ENCODE measurements at places on chromosomes 4 and X. TPM values are rescaled to one million over a fixed set of nuclear protein-coding genes. Genes with fewer than 3 reads are reported as not detected.

The PHKA2 gene
- 31.6 TPM for polyA plus RNA-seq

DNA sequence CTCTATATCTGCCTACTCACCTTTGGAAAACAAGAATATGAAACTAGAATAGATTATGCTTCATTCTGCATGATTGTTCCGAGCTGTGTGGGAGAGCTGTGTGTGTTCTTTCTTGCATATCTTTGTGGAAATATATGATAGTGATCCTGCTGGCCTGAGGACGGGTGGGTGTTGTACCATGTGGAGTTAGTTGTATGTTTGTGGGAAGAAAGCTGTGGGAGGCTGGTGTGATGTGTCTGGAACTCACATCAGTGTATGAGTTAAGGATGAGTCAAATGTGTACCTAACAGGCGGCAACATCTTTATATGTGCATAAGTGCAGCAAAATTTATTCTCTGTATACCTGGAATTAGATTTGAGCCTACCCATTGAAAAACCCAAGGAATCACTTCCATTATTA, 208.1 kb upstream of the ADGRL3 start:
- no peaks in the 10 kb centered on the region for H3K4me1 ChIP-seq
- no peaks in the 10 kb centered on the region for H3K27me3 ChIP-seq
- H3K4me3 ChIP-seq, result no peak overlapping the region
- H3K36me3 ChIP-seq, result no peaks in the 10 kb centered on the region

DNA sequence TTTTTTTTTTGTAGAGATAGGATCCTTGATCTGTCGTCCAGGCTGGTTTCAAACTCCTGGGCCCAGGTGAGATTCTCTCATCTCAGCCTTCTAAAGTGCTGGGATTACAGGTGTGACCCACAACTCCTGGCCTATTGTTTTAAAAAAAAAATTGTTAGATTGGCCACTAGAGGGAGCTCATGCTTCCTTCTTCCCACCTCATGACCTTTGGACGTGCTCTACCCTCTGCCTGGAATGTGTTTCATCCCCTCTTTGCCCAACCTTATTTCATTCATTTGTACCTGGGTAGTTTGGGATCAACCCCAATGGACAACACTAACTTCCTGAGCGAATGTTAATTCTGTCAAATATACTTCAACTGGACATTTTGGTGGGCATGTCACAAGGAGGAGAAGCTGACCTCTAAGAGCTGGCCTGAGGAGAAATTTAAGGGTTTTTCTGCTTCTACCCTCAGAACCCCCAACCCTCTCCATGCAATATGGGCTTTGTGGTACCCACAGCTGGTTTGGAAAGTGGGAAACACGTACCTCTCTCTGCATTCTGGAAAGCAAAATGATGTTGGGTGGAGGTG, 6.4 kb downstream of the PPEF2 start:
- peak; percentile 65 for DNase-seq
- no peak overlapping the region for H3K27ac ChIP-seq
- no peaks in the 10 kb centered on the region for H3K36me3 ChIP-seq
- no peak overlapping the region for H3K4me3 ChIP-seq
- peaks cover 15% of the 10 kb centered on the region for H3K27me3 ChIP-seq

GRCh38 chr4:16667464-16667863, 231.0 kb downstream of the LDB2 start:
- H3K4me3 ChIP-seq, result no peak overlapping the region
- no peaks in the 10 kb centered on the region for H3K36me3 ChIP-seq
- H3K4me1 ChIP-seq, result no peaks in the 10 kb centered on the region
- H3K27me3 ChIP-seq, result no peaks in the 10 kb centered on the region
- H3K27ac ChIP-seq, result no peak overlapping the region
- DNase-seq, result no peak

The IQSEC2 gene
- 29.4 TPM for polyA plus RNA-seq
